ENCODE measurements at places on chromosomes 5 and 9. TPM values are rescaled to one million over a fixed set of nuclear protein-coding genes. Genes with fewer than 3 reads are reported as not detected.

NUTM2F gene
- not detected for total RNA-seq

SLC36A2 gene
- total RNA-seq: not detected

CCNJL gene
- total RNA-seq: 10.3 TPM

DNAJC25 gene
- 12.0 TPM for total RNA-seq

CAMSAP1 gene
- total RNA-seq: 21.0 TPM

SLC46A2 gene
- not detected for total RNA-seq

SRD5A1 gene
- total RNA-seq: 21.4 TPM

IL33 gene
- total RNA-seq: not detected

CSF1R gene
- not detected for total RNA-seq

PROB1 gene
- total RNA-seq: 1.5 TPM

ANKRD31 gene
- total RNA-seq: 0.14 TPM

ETF1 gene
- total RNA-seq: 153 TPM

PPP3R2 gene
- total RNA-seq: not detected

PLPP7 gene
- 0.14 TPM for total RNA-seq

FBXL7 gene
- 3.9 TPM for total RNA-seq

FBP2 gene
- not detected for total RNA-seq

SLC36A3 gene
- total RNA-seq: not detected

- no peak for DNase-seq
These were observed 44.7 kb downstream of the LRRC70 start for GRCh38 chr5:62623271-62623670.

DNA sequence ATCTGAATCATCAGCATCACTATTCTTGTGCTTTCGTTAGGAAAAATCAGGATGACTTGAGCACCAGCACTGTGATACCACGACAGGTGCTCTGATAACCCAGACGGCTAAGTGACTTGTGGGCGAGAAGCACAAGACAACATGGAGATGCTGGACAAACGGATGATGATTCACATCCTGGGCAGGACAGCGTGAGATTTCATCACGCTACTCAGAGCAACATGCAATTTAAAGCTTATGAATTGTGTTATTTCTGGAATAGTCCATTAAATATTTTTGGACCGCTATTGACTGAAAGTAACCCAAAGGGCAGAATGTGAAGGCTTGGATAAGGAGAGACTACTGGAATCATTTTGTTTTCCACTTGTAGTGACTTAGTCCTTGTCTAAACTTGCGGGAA lies 114.8 kb upstream of the DAPK1 start:
- peak; percentile 7 for DNase-seq

- DNase-seq: no peak
These were observed 70.0 kb downstream of the MPDZ start for GRCh38 chr9:13209498-13209897.

DNA sequence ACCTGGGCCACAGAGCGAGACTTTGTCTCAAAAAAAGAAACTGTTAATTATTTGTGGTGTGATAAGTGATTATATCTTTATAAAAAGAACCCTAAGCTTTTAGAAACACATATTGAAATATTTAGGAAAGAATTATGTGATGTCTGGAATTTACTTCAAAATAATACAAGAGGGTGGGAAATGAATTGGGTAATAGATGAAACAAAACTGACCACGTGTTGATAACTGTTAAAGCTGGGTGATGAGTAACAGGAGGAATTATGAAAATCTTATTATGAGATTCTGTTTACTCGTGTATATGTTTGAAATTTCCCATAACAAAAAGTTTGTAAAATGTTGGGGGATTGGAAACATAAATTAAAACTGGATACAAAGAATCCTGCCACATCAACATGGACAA lies 33.0 kb upstream of the PPP2CA start:
- no peak for DNase-seq

GRCh38 chr5:101590384-101590783 lies 687.3 kb upstream of the ST8SIA4 start:
- DNase-seq: no peak

- DNase-seq: no peak
These were observed 132.5 kb downstream of the MVB12B start for GRCh38 chr9:126459126-126459525.

- no peak for DNase-seq
These were observed 250.1 kb downstream of the CEMIP2 start for GRCh38 chr9:71518045-71518827.

GRCh38 chr9:135849181-135849580 lies 58.2 kb downstream of the CAMSAP1 start:
- no peak for DNase-seq

DNA sequence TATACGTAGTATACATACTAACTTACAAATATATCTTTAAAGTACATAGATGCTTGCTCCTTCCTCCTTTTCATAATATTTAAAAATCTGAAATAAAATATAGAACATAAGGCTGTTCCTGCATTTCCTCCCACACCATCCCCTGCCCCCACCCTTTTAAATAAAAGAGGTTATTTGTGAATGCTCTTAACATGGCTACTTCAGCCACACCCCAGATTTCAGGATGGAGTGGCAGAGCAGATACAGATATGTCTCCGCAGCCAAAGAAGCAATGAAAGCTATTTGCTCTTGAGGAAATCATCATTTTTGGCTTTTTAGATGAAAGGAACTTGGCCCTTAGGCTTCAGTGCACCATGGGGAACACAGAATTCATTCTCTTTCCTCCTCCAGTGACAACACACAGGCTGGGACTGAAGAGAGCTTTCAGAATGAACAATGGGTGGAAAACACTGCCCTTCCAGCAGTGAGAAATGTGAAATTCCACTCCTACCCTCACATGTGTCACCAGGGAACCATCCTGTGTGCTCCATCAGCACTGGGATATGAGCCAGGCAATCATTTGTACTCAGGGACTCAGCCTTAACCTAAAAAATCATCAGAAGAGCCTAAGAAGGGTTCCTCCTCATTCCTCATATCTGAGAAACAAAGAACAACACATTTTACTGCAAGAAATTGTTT lies 134.3 kb downstream of the PPP2R2B start:
- no peak for DNase-seq

DNA sequence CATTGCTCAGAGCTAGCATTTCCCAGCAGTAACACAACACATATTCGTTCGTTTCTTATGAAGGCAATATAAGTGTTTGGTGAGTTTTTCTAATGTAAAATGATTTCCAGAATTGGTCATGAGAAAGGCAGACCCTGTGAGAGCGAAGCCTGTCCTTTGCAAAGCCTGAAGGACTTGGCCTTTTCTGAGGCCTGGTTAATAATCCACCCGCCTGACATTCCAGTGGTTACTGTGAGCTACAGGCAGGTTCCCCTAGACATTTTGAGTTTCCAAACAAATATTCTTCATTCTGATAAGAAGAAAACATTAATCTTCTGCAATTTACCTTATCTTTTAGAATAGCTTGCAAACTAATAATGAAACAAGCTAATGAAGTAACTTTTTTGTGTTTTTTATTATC lies 38.0 kb downstream of the ADAMTS16 start:
- no peak for DNase-seq

- no peak for DNase-seq
These were observed 126.1 kb downstream of the GAS1 start for GRCh38 chr9:86821006-86821845.

DNA sequence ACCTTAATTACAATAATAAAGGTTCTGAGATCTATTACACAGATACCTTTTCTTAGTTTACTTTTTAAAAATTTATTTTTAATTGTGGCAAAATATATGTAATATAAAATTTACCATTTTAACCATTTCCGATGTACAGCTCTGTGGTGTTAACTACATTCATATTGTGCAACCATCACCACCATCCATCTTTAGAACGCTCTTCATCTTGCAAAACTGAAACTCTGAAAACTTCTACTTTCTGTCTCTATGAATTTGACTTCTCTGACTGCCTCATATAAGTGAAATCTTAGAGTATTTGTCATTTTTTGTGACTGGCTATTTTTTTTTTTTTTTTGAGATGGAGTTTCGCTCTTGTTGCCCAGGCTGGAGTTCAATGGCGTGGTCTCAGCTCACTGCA lies 26.8 kb downstream of the WWC1 start:
- DNase-seq: no peak

DNA sequence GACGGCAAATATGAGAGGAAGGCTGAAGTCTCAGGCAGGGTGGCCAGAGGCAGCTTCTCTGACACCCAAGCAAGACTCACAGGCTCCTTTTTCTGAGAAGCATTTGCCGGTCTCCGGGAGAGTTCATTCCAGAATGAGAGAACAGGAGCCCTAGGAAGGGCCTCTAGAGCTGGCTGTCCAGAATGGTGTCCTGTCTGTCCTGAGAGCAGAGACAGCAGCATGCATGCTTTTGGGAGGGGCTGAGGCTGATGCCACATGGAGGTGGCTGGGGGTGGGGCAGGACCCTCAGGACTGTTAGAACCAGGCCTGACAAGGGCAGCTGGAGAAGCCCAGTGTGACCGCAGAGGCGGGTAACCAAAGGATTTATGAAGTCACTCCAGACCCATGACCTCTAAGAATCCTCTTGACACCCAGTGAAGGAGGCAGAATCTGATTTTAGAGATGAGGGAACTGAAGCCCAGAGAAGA lies 60.0 kb downstream of the SHB start:
- DNase-seq: no peak

DNA sequence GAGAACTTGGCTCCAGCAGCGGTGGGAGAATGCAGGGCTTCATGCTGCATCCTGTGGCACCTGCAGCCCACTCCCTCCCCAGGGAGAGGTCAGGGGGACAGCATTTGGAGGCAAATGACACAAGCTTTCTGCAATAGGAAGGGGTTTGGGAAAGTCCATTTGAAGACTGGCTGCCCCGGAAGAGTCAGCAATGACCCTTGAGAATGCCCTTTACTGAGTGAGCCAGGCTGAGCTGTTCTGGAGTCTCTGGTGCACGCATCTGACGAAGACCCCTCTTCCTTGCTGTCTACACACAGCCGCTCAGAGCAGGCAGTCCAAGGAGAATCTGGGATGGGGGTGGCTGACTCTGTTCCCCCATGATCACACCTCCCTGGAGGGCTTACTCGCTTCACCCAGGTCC lies 5.5 kb upstream of the NXNL2 start:
- no peak for DNase-seq

DNA sequence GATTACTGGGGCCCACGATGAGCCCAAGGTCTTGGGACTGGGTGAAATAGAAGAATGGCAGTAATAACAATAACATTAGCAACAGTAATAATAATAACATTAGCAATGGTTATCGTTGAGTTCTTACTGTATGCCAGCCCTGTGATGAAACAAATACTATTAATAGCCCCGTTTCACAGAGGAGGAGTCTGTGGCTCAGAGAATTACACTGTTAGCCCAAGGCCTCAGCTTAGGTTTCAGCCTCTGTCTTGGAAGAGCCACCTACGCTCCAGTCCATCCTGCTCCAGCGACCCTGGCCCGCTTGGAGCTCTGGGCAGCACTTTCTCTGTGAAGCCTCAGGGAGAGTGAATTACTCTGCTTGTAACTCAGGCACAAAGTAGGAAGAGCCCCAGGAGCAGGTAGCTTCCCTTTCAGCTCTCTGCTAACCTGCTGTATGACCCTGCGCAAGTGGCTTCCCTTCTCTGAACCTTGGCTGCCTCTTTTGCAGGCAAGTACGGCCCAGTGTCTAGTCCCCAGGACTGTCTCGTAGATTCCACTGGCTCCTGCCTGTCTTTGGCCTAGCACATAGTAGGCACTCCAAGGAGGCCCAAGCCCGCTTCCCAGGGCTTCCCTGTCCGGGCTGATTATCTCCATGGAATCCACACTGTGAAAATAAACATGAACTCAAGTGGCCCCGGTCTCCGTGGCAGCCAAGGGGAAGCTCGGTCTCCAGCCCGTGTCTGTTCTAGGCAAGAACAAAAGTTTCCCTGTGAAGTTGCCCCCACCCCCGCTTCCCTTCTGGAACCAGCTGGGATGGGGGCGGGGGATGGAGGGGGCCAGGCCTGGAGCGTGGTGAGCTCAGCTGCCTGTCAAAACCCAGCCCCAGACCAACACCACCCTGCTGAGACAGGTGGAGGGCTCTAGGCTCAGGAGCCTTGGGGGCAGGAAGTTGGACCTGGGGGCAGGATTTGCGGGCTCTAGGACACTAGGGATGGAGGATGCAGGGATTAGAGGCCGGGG lies 26.2 kb upstream of the LMX1B start:
- DNase-seq: no peak

GRCh38 chr5:84830265-84830664 lies 445.6 kb upstream of the EDIL3 start:
- DNase-seq: no peak

DNA sequence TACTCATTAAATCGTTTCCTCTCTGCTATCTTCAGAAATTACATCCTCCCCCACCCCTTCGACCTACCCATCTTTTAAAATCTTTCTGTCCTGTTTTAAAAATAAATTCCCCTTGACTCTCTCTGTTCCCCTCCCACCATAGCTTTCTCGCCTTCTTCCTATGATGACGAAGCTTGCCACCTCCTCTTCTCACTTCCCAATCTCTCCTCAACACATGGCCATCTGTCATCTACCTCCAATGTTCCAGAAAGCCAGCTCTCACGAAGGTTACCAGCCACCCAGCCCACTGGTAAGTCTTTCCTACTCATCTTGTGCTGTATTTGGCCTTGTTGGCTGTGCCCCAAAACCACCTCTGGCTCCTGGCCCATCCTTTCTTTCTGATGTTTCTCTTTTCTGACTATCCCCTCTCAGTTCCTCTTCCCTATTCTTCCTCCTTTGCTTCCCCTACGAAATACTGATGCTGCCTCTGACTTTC lies 346.3 kb downstream of the ENC1 start:
- DNase-seq: no peak

DNA sequence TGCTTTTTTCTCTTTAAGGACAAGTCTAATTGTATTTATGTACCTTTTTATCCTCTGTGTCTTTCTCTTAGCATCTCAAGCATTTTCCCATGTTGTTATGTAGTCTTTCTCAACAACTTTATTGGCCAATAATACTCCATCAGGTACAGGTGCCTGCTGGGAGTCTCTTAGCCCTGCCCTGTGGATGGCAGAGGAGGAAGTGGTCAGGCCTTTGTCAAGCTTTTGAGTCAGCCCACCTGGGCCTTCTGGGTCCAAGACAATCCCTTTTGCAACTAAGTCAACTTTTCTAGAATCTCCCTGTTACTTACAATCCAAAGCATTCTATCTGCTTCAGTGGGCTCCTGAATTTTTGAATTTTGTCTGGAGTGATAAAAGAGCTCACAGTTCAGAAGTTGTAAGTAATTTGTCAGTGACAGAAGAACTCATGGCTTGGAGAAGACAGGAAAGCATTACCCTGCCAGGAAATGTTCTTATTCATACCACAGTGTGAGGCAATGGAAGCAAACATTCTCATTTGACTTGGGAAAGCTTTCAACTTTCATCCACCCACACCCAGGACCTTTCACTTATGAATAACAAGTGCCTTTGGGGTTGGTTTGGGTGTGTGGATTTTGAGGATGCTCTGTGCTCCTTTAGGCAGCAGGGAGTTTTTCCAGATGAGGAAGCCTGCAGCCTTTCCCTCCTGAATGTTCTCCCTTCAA lies 200.0 kb upstream of the S1PR3 start:
- DNase-seq: no peak

- no peak for DNase-seq
These were observed 37.2 kb upstream of the KIF2A start for GRCh38 chr5:62268792-62269191.

- DNase-seq: peak; percentile 33
These were observed 155.1 kb downstream of the CCDC192 start for GRCh38 chr5:127858116-127858784.

DNA sequence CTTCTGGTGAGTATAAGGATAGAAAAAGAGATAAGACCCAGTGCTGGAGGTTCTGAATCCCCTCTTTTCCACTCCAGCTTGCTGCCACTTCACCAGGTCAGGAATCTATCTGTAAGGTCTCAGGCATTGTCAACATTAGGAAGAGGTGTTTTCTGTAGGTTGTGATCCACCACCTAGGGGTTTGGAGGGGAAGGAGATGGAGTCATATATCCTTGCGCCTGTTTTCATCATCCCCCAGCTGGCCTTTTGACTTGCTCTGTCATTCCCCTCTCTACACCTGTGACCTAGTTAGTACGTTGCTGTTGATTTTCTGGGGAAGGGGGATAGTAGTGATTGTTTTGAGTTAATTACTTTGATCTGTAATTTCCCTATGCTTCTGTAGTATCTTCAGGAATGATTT lies 20.5 kb downstream of the SPINK5 start:
- peak; percentile 4 for DNase-seq
